T-helper 1 cell (primary cell): ENCODE measurements at places on chromosomes 11 and 22.

DNA sequence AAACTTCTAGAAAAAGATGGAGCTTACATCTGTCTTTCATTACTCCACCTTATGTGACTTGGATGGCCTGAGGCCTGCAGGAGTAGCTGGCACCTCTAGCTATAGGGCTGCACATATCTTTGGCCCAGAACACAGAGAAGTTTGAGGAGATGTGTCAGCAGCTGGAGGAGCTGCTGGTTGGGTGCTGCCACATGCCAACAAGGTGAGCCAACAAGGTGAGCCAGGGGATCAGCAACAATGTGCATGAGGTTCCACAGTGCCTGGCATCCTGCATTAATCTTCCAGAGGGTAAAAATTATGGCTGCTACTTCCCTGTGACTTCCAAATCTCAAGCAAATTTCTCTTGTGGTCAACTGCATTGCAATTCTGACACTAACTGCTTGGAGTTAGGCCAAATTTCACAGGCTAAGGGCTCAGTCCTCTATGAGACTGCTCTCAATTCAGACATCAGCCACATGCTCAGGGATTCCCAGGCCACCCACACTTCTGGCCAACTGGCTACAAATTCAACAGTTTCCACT is 16.0 kb downstream of the RBM7 start:
- DNase-seq = no peak

DNA sequence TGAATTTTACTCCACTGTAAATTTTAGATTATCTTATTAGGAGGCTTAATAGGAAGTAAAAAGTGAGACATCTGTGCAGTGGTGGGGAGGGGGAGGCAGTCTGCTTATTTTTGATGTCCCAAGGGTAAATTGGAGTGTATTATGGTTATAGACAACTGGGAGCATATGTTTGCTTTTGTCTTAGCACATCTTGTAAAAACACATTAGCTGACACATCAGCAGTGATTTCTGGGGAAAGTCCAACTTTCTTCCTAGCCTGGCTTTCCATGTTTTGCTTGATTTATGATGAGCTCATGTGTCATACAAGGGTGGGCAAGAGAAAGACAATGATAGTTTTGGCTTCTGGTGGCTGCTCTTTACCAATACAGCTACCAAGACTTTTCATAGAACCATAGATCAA is 4.0 kb downstream of the ANO3 start:
- no peak for DNase-seq

DNA sequence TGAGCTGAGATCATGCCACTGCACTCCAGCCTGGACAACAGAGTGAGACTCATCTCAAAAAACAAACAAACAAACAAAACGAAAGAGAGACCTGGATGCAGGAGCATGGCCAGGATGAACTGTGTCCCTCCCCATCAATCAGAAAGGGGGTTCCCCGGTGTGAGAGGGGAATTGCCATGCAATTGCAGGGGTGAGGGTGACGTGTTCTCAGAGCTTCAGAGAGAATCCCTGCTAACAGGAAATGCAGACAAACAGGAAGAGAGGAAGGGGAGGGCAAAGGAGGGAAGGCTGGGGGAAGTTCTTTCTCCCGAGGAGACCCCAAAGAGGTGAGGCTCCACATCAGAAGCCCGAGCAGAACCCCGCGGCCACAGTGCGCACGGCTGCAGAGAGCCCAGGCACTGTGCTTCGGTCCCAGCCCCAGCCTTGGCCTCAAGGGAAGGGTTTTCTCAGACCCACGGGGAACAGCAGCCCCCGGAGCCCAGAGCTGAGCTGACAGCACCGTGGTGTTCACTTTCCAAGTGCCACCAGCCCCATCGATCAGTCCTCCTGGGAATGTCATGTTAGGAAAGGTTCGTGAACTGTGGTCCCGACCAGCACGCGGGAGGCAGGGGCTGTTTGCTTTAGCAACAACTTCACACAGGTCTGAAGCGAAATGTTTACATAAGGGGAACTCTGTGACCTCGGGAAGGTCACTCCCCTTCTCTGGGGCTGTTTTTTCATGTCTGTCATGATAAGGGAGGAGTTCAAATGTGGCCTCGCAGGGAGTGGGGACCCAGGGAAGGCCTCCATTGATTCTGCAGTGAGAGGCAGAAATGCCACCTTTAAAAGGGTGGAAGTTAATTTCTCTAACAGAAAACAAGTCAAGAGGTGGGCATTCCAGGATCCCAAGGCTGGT is 108.0 kb upstream of the ANO1 start:
- no peak for DNase-seq

- DNase-seq = no peak
These were observed 1.7 kb downstream of the ANKRD13D start for GRCh38 chr11:67290801-67291200.

DNA sequence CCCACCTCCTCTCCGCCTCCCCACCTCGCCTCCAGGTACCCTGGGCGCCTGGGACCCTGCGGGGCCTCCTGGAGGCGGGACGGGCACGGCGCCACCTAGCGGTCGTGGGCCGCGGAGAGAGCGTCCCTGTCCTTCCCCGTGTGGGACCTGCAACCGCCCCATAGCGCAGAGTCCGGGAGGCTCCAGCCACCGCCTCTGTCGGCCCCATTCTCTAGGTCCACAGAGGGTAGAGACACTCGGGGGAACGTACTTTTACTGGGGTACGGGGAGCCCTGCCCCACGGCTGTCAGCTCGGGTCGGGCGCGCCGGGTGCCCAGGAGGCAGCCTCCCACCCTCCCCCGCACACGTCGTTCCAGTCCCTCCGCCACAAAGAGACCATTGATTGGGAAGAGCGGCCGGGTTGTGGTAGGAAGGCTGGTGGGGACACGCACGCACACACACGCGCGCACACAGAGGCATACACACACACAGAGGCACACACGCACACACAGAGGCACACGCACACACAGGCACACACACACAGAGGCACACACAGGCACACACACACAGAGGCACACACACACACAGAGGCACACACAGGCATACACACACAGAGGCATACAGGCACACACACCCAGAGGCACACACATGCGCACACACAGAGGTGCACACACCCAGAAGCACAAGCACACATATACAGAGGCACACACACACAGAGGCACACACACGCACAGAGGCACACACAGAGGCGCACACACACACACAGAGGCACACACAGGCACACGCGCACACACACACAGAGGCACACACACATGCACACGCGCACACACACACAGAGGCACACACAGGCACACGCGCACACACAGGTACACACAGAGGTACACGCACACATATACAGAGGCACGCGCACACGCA is 12.6 kb upstream of the NECTIN1 start:
- no peak for DNase-seq

- no peak for DNase-seq
These were observed 31.8 kb downstream of the GLB1L2 start for GRCh38 chr11:134363592-134363991.

DNA sequence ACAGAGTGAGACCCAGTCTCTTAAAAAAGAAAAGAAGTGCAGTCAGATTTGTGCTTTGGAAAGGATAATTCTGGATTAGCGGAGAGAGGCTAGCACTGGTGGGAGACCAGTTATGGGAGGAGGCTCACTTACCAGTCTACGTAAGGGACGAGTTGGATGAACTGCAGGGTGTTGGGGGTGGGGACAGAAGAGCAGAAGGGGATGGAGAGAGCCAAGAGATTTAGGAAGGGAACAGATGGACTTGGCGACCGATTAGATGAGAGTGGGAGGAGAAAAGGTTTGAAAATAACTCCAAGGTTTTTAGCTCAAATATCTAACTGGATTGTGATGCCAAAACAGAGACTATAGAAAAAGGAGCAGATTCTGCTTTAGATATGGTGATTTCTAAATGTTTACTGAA is 81.4 kb downstream of the SFI1 start:
- DNase-seq = no peak

- DNase-seq = no peak
These were observed 6.2 kb upstream of the PLXNB2 start for GRCh38 chr22:50313600-50313999.

GRCh38 chr11:117771197-117771596 is 25.8 kb downstream of the DSCAML1 start:
- DNase-seq = no peak

DNA sequence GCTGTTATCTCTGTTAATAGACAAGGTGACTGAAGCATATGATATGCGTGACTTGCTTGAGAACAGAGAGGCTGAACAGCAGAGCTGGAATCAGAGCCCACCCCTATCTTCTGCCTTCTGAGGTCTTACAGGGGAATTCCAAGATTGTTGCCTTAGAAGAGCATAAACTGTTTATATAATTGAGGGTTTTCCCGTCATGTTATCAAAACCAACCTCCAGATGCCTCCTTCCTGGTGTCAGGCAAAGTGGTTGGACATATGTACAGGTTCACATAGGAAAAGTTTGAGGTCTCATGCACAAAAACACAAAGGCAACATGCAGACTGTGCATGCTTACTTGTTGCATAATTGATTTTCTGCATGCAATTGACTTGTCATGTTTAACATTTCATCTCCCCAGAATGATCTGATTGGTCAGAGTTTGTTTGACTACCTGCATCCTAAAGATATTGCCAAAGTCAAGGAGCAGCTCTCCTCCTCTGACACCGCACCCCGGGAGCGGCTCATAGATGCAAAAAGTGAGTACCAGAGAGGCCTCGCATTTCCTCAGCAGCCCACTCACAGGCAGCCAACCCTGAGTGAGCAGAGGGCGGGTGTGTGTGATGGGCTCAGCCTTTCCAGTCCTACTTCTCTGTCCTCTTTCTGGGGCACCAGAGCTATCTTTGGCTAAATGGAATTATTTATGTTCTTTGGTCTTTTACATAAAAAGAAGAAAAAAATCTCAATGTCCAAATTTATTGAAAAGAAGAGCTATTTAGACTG is 88.9 kb downstream of the BMAL1 start:
- no peak for DNase-seq

DNA sequence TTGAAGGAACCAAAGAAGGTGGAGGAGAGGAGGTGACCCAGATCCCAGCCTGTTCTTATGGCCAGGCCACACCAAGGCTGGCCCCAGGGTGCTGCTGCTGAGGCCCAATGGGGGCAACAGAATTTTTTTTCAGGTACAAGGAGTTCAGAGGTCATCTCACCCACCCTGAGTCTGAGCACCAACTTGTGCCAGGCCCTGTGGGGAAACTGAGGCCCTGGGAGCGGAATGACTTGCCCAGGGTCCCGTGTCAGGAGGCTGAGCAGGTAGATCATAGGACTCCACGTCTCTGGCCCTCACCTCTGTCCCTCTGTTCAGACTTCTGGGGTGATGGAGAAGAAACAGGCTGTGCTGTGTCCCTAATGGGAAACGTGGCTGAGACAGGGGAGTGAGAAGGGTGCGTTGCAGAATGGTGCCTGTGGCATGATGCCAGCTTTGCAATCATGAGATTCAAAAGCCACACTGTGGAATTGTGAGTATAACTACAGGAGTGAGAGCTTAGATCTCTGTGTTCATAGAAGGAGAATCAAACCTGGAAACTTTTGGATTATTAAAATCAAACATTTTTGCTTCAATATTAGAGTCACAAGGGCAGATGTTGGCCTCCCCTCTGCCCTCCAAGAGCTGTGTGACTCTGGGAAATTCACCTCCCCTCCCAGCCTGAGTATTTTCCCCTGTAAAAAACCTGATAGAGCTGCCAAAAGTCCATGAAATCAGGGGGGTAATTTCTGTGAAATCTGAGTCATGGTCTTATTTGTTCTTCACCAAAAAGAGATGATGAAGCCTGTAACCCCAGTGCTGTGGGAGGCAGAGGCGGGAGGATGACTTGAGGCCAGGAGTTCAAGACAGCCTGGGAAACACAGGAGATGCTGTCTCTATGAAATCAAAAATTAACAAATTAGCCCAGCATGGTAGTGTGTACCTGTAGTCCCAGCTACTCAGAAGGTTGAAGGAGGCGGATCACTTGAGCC is 874 bp downstream of the APOL1 start:
- DNase-seq = no peak

DNA sequence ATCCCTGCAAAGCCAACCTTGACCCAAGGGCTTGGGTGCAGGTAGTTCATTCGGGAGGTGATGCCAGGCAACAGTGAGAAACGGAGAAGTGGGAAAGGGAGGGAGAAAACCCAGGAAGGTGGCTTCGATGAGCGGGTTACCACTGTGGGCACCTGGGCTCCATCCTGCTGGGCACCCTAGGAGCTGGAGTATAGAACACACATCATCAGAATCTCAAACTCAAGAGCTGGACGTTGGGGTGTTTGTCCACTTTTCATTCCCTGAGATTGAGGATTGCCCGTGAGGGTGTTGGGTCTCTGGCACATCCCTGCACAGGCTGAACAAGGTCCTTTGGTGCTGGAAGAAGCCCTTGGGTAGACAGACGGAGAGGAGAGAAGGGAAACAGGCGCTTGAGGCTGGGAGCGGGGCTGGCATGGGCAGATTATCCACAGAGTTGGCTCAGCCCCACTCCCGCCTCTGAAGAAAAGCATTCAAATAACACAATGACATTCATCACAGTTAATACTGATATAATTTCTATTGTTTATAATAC is 70.4 kb downstream of the LRRC32 start:
- DNase-seq = no peak

GRCh38 chr11:61999141-61999975 is 31.9 kb upstream of the FTH1 start:
- no peak for DNase-seq

DNA sequence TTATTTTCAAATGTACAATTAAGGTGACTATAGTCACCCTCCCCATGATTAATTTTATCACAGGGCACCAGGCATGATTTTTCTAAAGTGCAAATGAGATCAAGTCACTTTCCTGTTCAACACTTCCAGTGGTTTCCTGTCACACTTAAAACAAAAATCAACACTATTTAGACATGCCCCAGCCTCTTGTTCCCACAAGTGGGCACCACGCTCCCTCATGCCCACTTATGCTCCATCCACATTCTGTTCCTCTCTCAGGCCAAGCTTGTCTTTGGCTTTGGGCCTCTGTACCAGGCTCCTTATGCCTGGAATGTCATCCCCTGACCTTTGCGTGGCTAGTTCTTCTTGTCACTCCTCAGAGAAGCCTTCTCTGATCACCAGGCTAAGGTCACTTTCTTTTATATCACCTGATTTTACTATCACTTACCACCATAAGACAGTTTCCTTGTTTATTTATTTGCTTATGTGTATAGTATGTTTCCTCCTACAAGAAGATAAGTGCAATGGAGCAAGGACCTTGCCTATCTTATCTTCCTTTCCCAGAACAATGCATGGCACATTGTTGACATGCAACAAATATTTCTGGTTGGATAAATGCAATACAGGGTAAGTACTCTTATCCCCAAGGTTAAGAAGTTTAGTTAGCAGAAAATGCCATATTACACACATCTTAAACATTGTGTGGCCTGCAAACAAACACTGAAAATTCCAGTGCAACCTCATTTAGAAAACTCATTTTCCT is 50.9 kb upstream of the PANX1 start:
- DNase-seq = no peak

- DNase-seq = no peak
These were observed 9.1 kb downstream of the POLD4 start for GRCh38 chr11:67344264-67344663.
